ACHN (cell line): ENCODE measurements at places on chromosomes 7 and 10.

DNA sequence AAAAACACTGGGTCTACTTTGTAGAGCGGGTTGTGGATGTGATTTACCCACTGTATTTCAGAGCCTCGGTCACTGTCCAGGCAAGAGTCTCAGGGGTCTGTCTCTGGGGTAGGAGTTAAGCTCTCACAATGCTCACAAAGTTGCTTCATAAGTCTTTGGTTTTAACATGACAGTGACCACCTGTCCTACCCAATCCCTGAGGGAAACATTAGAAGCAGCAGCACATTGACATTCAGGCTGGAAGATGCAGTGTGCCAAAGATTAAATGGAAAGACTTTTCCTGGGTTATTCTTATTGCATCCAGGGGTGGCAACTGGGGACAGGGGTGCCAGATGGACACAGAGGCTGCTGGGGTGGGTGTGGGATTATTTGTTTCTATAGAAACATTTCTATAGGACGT lies 330.0 kb downstream of the RNLS start:
- no peak for DNase-seq

- no peak for DNase-seq
These were observed 55.0 kb downstream of the COL13A1 start for GRCh38 chr10:69856601-69857166.

DNA sequence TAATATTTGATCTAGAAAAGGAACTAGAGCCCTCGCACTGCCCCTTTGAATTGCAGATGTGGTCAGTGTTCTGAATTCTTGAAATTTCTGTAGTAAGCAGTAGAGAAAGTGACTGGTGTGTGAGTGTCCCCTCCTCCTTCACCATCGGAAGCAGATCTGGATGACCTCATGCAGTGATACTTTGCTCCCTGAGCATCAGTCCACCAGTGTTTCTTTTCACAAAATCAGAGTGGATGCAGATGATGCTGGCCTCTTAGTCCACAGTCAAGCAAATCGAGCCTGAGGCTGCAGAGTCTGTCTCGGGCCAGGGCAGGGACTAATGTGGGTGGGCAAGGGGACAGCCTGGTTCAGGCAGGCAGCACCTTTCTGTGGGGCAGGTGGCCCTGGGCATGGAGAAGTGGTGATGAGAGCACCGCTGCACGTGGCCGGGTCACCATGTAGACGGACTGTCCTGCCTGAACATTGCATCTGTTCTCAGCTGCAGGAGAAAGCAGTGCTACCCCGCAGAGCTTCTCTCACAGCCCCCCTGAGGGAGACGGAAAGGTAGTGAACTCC lies 5.4 kb downstream of the INSIG1 start:
- DNase-seq = no peak

DNA sequence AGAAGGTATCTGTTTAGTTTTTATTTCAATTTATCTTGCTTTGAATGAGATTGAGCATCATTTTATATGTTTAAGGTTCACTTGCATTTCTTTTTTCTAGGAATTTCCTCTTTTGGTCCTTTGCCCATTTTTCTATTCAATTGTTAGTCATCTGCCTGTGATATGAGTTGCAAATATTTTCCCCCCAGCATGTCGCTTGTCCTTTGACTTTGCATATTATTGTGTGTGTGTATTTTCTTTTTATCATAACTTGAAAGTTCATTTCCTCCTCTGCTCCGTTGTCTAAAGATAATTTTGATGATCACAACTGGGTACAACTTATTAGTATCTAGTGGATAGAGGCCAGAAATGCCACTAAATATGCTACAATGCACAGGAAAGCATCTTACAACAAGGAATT lies 132.7 kb upstream of the MDFIC start:
- no peak for DNase-seq

DNA sequence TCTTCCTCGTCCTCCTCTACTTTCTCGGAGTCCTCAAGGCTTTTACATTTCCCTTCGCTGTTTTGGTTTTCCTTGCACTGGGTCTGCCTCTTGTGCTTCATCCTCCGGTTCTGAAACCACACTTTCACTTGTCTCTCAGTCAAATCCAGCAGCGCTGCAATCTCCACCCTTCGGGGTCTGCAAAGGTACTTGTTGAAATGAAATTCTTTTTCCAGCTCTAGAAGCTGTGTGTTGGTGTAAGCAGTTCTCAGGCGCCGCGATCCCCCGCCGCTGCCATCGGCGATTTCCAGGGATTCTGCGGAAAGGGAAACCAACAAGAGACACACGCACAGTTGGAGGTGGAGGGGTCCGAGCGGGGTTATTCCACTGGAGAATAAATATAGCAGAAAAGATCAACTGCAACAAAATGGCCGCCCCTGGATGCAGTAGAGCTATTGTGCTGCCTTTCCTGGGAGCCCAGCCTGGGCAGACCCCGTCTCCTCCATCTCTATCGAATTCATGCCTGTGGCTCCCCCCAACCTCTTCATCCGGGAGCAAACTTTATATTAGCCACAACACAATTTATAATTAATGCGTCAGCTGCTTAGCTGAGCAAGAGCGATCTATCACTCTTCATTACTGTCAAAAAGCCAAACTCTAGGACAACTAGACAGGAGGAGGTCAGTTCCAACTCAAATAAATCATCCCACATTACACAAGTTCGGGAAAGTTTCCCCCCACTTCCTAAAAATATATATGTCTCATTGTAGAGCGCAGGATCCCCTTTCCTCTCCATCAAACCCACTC lies 1.1 kb downstream of the HOXA2 start:
- DNase-seq = no peak

DNA sequence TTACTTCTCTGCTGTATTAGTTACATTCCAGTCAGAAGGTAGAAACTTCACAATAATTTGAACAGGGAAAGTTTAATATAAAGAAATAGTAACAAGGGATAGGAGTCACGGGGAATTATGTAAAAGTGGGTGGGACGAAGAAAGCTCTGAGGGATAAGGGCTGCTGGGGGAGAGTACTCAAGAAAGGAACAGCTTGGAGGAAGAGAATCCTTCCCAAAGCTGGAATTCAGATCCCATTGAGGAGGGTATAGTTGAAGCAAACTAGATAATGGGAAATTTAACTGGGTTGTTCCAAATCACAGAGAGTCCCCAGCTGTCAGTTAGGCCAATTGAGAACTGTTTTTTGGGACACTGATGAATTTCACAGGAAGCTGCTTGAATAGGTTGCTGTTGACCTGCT lies 53.2 kb upstream of the MACC1 start:
- no peak for DNase-seq

- DNase-seq = no peak
These were observed 22.8 kb downstream of the MAD1L1 start for GRCh38 chr7:2209961-2210323.

DNA sequence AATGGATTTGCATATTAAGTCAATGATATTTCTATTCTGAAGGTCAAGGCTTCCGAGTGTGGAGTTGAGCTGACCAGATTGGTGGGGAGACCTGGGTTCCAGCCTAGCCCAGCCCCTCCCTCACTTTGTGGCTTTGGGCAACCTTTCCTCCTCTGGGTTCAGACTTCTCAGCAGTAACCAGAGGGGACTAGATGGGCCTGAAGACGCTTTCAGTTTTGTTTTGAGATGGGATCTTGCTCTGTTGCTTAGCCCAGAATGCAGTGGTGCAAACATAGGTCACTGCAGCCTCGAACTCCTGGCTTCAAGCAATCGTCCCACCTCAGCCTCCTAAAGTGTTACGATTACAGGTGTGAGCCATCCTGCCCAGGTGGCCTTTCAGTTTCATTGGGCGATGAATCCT lies 68.1 kb upstream of the LEP start:
- no peak for DNase-seq

GRCh38 chr7:17432793-17433192 lies 134.3 kb downstream of the AHR start:
- no peak for DNase-seq

DNA sequence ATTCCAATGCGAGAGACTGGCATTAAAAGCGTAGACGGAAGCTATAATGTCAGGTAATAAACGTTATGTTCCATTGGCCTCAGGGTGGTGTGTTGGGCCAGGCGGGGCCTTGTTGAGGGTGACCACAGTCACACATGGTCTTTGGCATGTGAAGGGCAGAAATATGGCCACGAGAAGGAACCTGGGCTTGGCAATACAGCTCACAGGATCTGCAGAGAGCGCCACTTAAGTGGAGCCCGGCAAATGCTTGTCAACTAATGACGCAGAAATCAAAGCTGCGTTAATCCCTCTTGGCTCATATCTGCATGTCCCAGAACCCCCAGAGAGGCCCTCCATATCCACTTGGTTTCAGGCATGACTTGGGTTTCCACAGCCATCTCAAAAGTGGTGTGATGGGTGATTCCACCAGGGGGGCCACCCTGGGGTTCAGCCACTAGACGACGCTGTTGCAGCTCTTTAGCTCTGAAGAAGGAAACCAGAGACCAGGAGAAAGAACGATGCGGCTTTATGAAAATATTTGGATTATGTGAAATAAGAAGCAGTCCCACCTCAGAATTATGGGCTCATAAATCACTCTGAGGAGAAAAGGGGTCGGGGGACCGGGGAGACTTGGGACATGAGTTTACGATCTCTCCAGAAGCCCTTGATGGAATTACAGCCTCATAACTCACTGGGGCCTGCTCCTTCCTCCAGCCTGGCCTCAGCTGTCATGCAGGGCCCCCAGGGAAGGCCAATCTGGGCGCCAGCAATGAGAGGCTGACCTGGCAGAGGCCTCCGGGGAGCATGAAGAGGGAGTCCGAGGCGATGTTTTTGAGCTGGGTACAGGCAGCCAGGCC lies 462.5 kb downstream of the PLXNA4 start:
- DNase-seq = no peak

DNA sequence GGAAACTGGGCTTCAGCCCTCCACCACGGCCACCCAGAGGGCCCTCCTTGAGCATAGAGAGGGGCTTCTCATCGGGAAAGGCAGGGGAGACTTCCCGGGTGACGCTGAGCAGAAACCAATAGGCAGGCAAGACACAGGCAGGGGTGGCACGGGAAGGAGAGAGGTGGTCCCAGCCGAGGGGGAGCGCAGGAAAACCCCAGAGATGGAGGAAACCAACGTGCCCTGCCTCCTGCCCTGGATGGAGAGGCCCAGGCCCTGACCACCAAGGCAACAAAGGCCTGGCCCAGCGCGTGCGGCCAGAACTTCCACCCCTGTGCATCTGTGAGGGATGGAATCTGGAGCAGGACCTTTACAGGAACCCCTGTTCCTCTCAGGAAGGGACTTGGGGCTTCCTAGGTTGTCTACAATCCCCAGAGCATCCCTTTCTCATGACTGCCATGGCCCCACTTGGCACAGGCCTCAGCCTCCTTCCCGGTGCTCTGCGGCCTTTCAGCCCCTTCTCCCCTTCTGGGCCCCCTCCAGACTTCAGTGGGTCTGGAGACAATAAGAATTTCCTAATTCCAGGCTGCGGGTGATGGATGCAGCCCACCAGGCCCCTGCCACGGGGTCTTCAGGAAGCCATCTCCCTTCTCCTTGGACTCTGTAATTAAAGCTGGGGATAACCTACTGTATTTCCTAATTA lies 137.0 kb upstream of the RET start:
- DNase-seq = no peak

GRCh38 chr10:78948621-78949030 lies 120.1 kb upstream of the ZMIZ1 start:
- DNase-seq = no peak

GRCh38 chr10:83612050-83612449 lies 527.3 kb upstream of the GHITM start:
- no peak for DNase-seq

- no peak for DNase-seq
These were observed 4.6 kb downstream of the POLM start for GRCh38 chr7:44077681-44078091.

DNA sequence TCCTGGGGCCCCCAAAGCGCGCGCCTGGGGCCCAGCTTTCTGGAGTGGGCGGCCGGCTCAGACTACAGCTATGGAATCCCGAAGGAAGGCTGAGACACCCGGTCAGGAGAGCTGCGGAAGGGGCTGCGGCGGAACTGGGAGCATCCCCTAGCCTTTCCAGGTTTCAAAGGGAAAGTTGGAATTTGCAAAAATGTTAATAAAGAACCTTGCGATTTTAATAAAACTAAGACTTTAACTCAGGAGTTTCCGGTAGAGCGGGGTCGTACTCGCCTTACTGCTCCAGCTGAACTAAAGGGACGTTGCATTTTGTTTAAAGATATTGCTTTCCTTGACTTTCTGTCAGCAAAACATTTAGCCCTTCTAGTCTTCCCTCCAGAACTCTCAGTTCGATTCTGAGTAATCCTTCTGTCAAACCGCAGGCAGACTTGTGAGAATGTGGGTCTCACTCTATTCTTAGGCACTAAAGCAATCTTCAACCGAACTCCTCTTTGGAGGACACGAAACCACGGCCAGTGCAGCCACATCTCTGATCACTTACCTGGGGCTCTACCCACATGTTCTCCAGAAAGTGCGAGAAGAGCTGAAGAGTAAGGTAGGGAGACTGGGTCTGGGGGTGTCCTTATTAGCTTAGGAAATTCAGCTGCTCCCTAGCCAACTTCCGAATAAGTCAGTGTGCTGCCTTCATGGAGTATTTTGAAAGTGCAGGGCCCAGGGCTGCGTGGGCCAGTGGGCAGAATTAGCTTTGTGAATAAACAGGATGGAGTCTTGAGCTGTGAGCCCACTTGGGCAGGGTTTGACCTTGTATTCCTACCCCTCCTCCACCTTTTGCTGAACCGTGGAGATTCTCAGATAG lies 1.9 kb downstream of the CYP26A1 start:
- DNase-seq = no peak

DNA sequence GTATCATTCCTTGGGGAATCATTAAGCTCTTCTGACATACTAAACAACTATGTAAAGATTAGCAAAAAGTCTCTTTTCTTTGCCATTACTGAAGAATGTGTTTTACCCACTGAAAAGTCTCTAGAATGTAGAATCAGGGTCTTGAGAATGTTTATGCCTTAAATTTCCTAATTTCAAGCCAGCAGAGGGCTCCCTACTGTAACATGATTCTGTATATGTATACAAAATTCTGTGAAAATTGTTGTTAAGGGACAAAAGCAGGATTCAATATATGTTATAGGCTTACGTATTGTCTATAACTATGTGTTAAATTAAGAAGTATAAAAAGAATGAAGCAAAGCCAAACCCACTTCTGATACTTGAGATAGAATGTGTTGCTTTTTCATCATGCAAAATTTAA lies 296.9 kb upstream of the DGKB start:
- peak; percentile 41 for DNase-seq

GRCh38 chr7:47291461-47292081 lies 290.3 kb downstream of the TNS3 start:
- DNase-seq = peak; percentile 93

GRCh38 chr10:14330388-14331061 lies at the start of gene FRMD4A:
Gene FRMD4A, minus strand, starts transcription at chr10:14330924.
- DNase-seq = no peak

GRCh38 chr10:78771260-78771659 lies 297.5 kb upstream of the ZMIZ1 start:
- DNase-seq = no peak

DNA sequence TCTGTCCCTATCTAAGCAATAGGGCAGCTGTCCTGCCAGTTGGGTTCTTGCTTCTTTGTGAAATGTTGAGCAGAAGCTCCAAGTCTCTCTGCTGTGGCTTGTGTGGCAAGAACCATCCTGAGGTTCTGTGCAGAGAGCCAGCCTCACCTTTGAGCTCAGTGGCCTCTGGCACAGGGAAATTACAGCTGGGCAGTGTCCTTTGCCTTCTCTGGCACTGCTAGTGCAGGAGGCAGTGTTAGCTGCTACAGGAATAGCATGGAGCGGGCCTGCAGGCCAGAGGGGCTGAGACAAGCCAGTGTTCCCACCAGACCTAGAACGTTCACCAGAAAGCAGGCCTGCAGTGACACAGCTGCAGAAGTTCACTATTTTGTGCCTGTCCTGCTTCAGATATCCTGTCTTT lies 1.8 kb downstream of the PRXL2A start:
- no peak for DNase-seq
